Smooth muscle cell of the pulmonary artery (primary cell): ENCODE measurements at places on chromosomes 11 and 22. TPM values are rescaled to one million over a fixed set of nuclear protein-coding genes. Genes with fewer than 3 reads are reported as not detected.

PAX6 gene
- total RNA-seq, result not detected in 2 replicates

LRRC10B gene
- 0.20 TPM in 1 of 2 replicates, not detected in the other for total RNA-seq

CASP5 gene
- not detected in 2 replicates for total RNA-seq

RNF215 gene
- total RNA-seq, result 30.5 and 42.6 TPM in 2 replicates

TNNT3 gene
- total RNA-seq, result 0.33 TPM in 1 of 2 replicates, not detected in the other

GRAMD1B gene
- 4.8 and 8.9 TPM in 2 replicates for total RNA-seq
